ELR (cell line): ENCODE measurements at places on chromosomes 1 and 21.
A peak's percentile ranks its signal among the peaks of the same experiment; 100 is the strongest.

DNA sequence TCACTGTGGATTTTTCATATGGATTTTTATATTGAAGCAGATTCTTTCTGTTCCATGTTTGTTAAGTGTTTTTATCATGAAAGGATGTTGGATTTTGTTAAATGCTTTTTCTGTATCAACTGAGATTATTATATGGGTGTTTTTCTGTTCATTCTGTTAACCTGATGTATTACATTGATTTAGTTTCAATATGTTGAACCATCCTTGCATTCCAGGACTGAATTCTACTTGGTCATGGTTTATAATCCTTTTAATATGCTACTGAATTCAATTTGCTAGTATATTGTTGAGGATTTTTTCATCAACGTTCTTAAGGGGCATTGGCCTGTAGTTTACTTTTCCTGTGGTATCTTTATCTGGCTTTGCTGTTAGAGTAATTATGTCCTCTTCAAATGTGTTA lies 55.8 kb downstream of the CCDC30 start:
- DNase-seq: no peak

GRCh38 chr1:56123421-56123820 lies 455.9 kb downstream of the PLPP3 start:
- DNase-seq: no peak

DNA sequence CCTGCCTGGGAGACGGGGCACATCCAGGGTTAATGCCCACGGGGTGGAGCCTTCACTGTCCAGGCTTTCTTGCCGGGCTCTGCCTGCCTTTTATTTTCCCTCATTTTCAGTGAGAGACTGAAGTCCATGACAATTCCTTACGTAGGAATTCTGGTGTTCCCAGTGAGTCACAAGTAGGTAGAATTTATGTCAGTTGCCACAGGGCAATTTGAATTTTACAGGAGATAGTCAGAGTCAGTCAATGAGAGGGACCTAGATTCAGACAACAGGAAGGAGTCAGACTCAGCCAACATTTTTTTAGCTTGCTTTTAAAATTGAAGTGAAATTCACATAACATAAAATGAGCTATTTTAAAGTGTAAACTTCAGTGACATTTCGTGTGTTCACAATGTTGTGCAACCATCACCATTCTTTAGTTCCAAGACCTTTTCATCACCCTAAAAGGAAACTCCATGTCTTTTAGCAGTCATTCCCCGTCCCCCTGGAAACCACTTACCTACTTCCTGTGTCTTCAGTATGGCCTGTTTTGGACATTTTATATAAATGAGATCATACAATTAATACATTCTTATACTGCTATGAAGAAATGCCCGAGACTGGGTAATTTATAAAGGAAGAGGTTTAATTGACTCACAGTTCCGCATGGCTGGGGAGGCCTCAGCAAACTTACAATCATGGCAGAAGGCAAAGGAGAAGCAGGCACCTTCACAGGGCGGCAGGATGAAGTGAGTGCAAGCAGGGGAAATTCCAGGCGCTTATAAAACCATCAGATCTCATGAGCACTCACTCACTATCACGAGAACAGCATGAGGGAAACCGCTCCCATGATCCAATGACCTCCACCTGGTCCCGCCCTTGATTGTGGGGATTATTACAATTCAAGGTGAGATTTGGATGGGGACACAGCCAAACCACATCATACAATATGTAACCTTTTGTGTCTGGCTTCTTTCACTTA lies 14.6 kb downstream of the AJAP1 start:
- peak; percentile 30 for DNase-seq

GRCh38 chr1:183029591-183030000 lies 6.4 kb downstream of the LAMC1 start:
- DNase-seq: peak; percentile 97

DNA sequence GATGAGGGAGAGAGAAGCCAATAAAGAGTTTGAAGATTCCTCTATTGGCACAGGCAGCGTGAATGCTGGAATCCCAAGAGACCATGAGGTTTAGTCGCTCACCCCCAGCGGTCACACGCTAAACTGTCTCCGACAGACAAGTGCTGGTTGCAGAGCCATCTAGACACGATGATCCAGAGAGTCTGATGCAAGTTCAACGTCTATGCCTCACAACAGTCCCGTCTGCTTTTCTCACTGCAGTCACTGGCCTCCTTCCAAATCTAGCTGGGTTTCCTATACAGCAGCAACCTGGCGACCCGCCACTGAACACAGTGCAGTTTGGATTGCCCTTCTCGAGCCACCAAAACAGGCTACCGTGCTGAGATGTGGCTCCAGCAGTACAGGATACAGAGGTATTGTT lies 98.6 kb upstream of the KRTAP19-8 start:
- no peak for DNase-seq
